Cardiac muscle cell (in vitro differentiated cells and primary cell): ENCODE measurements at places on chromosomes 1 and 21. TPM values are rescaled to one million over a fixed set of nuclear protein-coding genes. Genes with fewer than 3 reads are reported as not detected.

The PDE4B gene
- total RNA-seq, result 3.0 and 3.9 TPM in 2 replicates

The ALX3 gene
- total RNA-seq, result 0.11 and 1.1 TPM in 2 replicates

DNA sequence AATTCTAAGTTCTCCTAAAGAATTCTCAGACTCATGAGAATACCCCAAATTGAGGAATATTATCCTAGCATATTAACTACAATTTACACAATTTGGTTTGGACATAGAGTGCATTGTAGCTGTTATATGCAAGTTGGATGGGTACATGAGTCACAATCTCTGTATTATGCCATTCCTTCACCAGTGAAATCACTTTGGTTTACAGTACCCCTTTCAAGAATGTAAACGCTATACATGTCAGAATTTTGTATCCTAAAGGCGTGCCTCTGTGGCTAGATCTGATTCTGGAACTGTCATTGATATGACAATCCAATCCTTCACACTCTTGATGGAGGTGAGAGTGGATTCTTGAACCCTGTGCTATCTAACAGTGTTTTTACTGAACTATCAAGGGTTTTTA, 6.7 kb upstream of the IL10RB start:
- DNase-seq, result no peak

GRCh38 chr1:159532922-159533321, 2.9 kb downstream of the OR10J5 start:
- no peak for DNase-seq

DNA sequence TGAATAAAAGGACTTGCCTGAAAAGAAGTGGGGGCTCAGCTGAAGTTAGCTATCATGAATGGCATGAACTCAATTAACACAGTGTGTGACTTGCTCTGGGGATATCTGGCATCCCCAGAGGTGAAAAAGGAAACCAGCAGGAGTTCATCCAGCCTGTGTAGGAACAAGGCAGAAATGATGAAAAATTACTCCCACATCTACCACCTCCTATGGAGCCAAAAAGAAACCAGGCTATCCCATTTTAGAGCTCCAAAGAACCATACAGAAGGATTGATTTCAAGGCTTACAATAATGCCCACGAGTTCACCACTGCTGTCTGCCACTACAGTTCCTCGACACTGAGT, 25.3 kb downstream of the TP53BP2 start:
- DNase-seq, result no peak

GRCh38 chr1:200963076-200963475, 60.4 kb downstream of the KIF21B start:
- no peak for DNase-seq

GRCh38 chr1:196661345-196661744, 9.5 kb downstream of the CFH start:
- no peak for DNase-seq

DNA sequence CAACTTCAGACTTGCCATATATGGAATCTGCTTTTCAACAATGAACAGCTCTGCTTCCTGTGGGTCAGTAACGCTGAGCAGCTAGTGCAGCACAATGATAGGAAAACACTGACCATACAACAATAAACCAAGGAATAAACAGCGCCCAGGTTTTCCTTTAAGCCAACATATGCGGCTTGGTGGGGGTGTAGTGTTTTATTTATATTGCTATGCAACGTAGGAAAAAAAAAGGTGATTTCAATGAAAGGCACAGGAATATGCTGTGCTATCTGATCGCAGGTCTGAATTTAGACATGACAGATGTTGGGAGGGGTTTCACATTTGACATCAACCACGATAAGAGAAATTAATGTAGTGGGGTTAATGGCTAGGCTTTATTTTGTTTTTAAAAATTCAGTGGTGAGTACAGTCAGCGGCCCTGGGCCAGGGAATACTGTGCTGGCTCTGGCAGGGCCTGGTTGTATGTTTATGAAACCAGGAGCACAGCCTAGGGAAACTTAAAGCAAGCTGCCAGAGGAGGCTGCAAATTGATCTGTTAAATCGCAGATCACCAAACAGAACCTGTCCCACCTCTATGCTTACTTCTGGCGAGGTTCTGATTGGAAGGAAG, 4.3 kb downstream of the TSPAN2 start:
- DNase-seq, result peak; percentile 41

DNA sequence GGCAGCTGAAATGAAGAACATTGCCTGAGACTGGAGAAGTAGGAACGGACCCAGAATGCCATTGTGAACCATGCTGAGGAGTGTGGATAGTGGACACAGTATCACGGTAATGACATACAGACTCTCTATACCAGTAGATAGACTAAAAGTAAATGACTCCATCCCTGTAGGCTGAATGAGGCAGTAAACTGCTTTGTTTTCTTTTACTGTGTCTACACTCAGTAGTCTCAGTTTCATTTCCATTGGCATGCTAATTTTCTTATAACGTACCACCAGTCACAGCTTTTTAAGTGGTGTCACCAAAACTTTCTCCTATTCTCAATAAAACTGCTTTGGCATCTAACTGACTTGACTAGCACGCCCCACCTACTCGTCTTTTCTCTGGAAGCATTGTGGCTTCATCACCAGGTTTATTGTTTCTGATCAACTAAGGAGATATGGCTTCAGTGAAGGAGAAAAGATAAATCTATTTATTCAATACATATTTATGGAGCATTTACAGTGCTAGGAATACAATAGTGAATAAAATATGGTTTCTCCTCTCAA, 8.4 kb upstream of the ZNF697 start:
- no peak for DNase-seq

GRCh38 chr1:31551208-31551607, 25.1 kb upstream of the TINAGL1 start:
- peak; percentile 51 for DNase-seq
